ENCODE measurements at places on chromosomes 7 and 10.

- DNase-seq = no peak
Measured at GRCh38 chr10:76172020-76172419, 740.6 kb downstream of the LRMDA start.

GRCh38 chr7:4102231-4102841 is 579.8 kb upstream of the FOXK1 start:
- no peak for DNase-seq

GRCh38 chr10:13990946-13991345 is 339.8 kb downstream of the FRMD4A start:
- DNase-seq = no peak

GRCh38 chr10:82464191-82464818 is 589.3 kb downstream of the NRG3 start:
- DNase-seq = no peak

DNA sequence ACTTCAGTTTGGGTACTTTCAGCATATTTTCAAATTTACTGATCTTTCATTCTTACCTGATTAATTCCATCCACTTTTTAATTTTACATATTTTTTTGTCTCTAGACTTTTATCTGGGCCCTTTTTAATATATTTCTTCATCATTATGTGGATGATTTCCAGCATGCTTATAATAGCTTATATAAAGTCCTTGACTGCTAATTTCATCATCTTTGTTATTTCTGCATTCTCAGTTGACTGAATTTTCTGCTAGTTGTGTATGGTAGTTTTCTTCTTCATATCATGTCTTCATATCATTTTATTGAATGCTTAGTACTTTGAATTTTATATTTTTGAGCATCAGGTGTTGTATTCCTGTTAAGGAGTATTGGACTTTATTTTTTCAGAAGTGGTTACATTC is 39.6 kb downstream of the STAM start:
- no peak for DNase-seq

DNA sequence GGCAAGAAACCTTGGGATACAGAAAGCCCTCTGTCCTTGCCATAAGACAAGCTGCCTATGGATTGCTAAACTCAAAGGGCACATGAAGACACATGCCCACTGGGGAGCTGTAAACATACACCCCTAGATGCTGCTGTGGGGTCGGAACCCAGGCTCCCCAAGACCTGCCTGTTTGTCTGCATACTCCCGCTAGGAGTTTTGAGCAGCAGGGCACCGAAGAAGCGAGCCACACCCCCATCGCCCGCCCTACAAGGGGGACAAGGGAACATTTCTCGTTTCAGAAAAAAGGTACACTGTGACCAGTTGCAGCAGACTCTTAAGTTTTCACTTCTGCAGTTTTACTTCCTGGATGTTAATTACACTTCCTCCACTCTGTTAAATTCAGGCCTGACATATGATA is 680.2 kb upstream of the GHITM start:
- no peak for DNase-seq

GRCh38 chr7:28144266-28144665 is 36.3 kb downstream of the JAZF1 start:
- DNase-seq = no peak

- no peak for DNase-seq
Measured at GRCh38 chr7:70242826-70243225, 644.6 kb downstream of the AUTS2 start.

DNA sequence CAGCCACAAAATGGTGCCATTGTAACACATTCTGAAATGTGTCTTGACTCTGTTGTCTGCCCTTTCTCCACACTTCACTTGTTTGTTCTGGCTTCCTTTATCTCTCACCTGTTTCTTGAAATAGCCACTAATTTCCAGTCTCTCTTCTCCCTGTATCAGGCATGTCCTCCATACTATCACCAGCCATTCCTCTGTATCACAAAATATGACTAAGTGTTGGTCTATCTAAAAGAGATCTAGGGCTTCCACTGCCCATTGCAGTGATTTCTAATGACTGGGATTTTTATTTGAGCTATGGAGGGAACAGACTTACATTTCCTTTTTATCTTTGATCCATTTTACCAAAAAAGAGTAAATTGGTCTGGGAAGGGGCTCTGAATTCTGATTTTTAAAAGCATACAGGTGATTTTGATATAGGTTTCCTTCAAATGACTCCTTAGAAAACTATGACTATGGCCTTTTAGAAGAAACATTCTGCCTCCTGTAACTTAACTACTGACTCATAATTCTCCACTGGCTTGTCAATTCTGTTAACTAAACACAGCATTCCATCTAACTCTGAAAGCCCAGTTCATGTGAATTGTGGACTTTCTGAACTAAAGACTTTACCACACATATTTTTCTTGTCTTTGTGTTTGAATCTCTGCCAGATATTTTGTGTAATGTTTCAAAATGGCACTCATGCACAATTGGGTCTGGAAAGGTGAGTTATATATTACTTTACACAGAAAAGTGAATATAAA is 1121.4 kb downstream of the XPNPEP1 start:
- DNase-seq = no peak

- DNase-seq = no peak
Measured at GRCh38 chr7:139634087-139634486, 110.6 kb downstream of the CLEC2L start.

DNA sequence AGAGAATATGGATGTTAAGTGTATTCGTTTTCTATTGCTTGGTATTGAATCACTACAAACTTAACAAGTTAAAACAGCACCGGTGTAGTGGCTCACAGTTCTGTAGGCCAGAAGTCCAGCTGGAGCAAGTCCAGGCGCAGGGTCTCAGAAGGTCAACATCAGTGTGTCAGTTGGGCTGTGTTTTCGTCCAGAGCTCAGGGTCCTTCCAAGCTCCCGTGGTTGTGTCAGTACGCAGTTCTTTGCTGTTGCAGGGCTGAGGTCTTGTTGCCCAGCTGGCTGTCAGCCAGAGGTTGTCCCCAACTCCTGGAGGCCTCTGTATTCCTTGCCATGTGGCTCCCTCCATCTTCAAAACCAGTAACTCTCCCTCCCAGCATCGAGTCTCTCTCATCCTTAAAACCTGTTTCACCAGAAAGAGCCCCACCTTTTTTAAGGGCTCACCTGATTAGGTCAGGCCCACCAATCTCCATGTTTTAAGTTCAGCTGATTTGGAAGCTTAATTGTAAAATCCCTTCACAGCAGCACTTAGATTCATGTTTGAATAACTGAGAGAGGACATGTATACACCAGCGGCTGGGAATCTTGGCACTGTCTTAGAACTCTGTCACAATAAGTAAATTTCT is 26.8 kb downstream of the ACADSB start:
- no peak for DNase-seq

DNA sequence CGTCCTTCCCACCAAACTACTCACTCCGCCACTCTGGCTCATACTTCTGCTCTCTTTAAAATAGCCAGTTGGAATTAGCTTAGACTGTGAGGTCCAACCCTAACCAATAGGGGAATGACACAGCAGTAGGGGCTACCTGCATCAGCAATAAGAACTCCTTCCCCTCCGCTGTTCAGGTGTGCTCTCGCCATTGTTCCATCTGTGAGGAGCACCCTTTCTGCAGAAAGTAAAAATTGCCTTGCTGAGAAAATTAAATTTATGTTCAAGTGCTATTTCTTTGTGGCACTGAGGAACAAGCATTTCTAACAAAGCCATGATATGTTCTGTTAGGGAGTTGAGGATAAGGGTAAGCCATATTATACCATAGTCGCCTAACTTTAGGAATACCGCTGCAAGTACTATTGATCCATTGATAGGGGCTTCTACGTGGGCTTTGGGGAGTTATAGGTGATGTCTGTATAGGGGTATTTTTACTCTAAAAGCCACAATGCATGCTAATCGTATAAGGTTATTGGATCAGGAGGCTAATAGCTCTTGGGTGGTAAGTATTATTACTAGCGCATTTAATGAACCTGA is 1269.5 kb downstream of the TYW1 start:
- DNase-seq = no peak

DNA sequence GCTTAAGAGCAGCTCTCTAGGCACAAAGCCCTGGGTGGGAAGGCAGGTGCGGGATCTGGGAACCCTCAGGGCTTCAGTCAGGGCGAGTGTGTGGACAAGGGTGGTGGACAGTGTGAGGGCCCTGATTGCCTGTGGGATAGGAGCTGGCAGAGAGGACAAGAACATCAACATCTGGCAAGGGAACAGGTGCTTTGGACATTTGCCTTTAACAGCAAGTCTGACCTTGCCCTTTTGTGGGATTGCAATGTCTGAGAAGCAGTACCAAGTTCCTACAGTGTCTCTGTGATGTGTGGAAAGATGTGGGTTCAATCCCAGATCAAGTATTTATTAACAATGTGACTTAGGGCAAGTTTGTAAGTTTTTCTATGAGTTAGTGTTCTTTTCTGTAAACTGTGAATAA is 46.7 kb downstream of the TFAM start:
- no peak for DNase-seq

DNA sequence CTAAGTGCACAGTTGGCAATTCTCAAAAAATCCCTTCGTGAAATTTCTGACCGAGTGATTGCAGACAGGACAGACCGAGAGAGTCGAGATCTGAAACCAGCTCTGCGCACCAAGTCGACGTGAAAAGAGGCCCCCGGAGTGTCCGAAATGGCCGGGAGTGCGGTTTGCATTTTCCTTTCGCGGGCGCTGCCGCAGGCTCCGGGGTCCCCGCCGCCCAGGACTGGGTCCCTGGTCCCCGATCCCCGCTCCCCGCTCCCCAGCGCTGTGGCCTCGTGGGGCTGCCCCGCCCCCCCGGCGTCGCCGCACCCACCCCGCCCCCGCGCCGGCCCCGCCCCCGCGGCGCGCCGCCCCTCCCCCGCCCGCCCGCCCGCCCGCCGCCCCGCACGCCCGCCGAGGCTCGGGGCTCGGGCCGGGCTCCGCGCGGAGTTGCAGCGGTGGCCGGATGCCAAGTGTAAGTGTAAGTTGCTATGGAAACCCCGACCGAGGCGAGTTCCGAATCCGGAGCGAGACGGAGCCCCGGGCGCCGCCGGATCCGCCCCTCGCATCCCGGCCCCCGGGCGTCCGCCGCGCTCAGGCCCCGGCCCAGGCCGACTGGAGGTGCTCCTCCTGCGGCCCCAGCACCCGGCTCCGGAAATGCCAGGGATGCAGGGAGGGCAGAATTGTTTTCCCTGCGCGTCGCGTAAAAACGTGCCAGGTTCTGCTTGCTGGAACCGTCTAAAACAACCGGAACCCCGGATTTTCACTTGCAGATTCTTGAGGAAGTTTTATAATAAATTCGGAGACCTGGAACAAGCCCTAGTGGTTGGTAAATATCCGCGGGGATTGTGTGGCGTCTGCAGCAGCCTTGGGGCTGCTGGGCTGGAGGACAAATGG is 4.6 kb downstream of the BMI1 start:
- peak; percentile 66 for DNase-seq

DNA sequence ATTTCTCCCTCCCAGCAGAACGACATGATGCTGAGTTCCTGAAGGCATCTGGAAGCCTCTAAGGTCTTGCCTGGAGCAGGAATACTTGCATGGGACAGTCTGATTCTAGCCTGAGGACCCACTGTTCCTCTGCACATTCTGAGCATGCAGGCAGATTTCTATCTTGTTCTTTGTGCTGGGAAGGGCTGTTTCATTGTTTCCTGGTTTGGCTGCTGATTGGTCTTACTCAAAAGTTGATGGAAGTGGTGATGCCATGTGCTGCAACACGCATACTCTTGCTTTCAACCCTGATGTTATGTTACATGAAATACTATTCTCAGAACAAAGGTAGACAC is 307.0 kb downstream of the GATA3 start:
- DNase-seq = no peak

- DNase-seq = no peak
Measured at GRCh38 chr10:101221549-101221948, 7.7 kb downstream of the LBX1 start.

DNA sequence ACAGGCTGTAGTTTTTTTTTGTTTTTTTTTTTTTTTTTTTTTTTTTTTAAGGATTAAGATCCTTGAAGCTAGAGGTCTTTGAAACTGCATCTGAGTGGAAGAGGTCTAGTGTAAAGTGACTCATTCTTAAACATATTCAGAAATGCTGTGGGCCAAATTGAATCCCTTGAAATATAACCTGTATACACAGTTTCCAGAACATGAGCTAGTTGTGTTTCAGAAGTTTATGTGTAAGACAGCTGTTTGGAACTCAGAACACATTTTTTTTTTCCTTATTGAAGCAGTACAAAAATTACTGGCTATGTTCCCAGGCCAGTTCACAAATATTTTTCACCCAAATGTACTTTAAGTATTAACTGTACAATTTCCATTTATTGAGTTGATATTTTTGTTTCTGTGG is 67.9 kb downstream of the PPP1R9A start:
- peak; percentile 30 for DNase-seq

DNA sequence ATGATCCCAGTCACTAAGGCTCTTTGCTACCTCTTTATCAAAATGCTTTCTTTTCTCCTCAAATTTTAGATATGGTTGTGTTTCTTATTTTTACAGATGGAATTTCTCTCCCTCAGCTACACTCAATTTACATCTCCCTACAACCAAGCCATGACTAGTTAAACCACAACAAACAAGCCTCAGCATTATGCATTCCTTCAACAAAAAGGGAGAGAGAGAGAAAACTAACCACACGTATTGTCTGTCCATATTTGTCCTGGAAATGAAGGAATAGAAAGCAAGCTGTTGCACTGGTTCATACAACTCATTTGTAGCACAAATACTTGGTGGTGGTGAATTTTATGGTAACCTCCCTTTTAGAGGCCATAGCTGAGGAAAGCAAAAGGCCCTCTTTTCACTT is 286.4 kb downstream of the AHR start:
- DNase-seq = no peak

DNA sequence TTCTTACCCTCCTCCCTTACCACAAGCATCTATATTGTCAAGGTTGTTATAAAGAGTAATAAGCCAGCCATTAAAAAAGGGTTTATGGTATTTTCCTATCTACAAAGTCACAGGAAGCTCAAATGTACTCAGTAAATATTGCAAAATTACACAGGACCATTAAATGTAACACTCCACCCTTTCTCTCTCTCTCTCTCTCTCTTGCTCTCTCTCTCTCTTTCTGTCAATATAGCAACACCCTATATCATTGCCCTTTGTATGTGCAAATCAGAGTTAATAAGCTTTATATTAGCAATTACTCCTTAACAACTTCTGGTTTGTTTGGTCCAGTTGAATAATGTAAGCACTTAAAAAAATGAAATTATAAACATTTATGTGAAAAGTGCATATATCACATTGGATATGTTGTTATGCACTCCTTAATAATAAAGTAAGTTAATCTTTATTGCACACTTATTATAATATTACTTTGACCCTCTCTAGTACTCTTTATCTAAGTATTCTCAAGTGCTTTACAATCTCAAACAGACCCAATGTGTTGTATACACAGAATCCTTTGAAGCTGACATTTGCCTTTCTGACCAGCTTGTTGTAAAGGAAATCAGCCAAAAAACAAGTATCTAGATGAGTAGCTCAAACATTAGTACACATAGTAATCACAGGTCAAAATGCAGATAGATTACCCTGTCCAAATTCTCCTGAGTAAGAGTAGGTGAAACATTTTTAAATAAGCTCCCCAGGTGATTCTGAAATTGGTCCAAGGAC is 93.2 kb downstream of the CFTR start:
- DNase-seq = no peak

GRCh38 chr7:27156508-27156898 is at the start of gene HOXA7:
TSS of gene HOXA7 (minus strand) at chr7:27156675. CDS start at chr7:27156545, 130 bp downstream.
- DNase-seq = peak; percentile 53

GRCh38 chr7:155220903-155221302 is 76.8 kb upstream of the INSIG1 start:
- DNase-seq = no peak
